Right renal cortex interstitium (tissue), 3 donors: ENCODE measurements at places on chromosomes 7 and 10. TPM values are rescaled to one million over a fixed set of nuclear protein-coding genes. Genes with fewer than 3 reads are reported as not detected.

Gene MYL10
- polyA plus RNA-seq = 0.35 TPM

- no peak for DNase-seq
Observed at GRCh38 chr10:24382045-24382444, 173.1 kb downstream of the KIAA1217 start.

DNA sequence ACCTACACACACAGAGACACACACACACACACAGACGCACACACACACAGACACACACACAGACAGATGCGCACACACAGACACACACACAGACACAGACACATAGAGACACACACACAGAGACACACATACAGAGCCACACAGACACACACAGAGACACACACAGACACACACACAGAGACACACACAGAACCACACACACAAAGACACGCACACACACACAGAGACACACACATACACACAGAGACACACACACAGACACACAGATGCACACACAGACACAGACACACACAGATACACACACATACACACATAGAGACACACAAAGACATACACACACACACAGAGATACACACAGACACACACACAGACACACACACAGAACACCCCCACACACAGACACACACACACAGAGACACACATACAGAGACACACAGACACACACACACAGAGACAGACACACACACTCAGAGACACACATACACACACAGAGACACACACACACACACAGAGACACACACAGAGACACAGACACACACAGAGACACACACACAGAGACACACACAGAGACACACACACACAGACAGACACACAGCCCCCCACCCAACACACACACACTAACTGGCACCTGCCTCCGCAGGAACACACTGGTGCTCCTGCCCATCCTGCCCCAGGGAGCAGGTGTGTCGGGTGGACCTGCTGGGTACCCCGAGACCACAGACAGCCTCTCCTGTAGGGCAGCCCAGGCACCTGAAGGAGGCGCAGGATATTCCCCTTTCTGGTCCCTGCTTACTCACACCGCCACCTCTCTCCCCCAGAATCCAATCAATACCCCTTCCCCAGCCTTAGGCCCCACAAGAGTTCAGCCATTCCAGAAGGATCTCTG is 5.4 kb upstream of the FZD9 start:
- no peak for DNase-seq

DNA sequence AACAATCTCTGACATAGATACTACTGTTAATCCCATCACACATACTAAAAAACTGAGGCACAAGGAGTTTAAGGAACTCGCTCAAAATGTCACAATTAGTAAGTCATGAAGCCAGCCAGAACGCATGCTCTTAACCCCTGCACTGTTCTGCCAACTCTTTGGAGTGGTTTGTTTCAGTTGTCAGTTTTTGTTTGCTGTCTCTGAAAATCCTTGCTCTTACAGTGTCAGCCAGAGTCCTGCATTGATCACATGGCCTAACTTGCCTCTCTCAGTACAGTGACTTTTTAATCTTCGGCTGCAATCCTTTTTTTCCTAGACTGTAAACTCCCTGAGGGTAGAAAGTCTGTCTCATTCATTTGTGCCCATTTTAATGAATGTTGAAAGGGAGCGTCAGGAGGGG is 753.8 kb downstream of the AUTS2 start:
- DNase-seq = no peak

- DNase-seq = no peak
Observed at GRCh38 chr10:86364491-86365345, 1.9 kb downstream of the GRID1 start.

GRCh38 chr10:2681891-2682290 is 385.5 kb upstream of the PFKP start:
- no peak for DNase-seq

Gene ZNF365
- polyA plus RNA-seq = 0.33 TPM

Gene WBP1L
- polyA plus RNA-seq = 44.3 TPM

- no peak for DNase-seq
Observed at GRCh38 chr7:117492649-117493048, 12.8 kb downstream of the CFTR start.

- no peak for DNase-seq
Observed at GRCh38 chr10:109892931-109893330, 30.4 kb downstream of the XPNPEP1 start.

Gene GHRHR
- 0.34 TPM for polyA plus RNA-seq

- no peak for DNase-seq
Observed at GRCh38 chr10:48498940-48499510, 105.8 kb downstream of the ARHGAP22 start.

GRCh38 chr10:1068380-1069361 is 12.5 kb downstream of the WDR37 start:
- DNase-seq = no peak

Gene GSTO2
- polyA plus RNA-seq = 26.0 TPM

Gene HMX2
- polyA plus RNA-seq = 1.4 TPM

Gene ADAM8
- 1.6 TPM for polyA plus RNA-seq

Gene NEUROD6
- 0.06 TPM for polyA plus RNA-seq

DNA sequence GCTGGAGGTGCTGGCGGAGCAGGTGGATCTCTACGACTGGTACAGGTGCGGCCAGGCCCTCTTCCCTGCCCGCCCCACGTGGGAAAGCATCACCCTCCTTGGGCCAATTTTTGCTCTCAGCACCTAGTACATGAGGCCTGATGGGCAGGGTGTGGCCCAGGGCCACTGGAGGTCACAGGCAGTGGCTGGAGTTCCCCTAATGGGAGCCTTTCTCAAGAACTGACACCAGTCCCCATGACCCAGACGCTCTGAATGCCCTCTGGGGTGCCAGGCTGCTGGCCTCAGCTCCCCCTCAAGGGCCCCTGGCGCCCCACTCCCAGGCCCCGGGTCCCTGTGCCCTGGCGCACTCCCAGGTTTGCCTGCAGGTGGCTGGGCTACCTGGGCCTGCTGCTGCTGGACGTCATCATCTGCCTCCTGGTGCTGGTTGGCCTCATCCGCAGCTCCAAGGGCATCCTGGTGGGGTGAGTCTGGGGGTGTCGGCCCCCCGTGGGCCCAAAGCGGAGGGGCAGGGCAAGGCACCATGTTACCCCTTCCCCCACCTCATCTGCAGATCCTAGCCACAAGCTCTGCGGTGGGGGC is 15.9 kb downstream of the TTYH3 start:
- DNase-seq = no peak

Gene CYP3A7
- polyA plus RNA-seq = 1.1 TPM

- DNase-seq = no peak
Observed at GRCh38 chr10:117003336-117003735, 1.7 kb downstream of the SHTN1 start.

GRCh38 chr10:64518456-64518855 is 997.3 kb downstream of the REEP3 start:
- no peak for DNase-seq

Gene SLC25A13
- 41.4 TPM for polyA plus RNA-seq

GRCh38 chr7:30896036-30896435 is 15.6 kb upstream of the AQP1 start:
- DNase-seq = no peak

DNA sequence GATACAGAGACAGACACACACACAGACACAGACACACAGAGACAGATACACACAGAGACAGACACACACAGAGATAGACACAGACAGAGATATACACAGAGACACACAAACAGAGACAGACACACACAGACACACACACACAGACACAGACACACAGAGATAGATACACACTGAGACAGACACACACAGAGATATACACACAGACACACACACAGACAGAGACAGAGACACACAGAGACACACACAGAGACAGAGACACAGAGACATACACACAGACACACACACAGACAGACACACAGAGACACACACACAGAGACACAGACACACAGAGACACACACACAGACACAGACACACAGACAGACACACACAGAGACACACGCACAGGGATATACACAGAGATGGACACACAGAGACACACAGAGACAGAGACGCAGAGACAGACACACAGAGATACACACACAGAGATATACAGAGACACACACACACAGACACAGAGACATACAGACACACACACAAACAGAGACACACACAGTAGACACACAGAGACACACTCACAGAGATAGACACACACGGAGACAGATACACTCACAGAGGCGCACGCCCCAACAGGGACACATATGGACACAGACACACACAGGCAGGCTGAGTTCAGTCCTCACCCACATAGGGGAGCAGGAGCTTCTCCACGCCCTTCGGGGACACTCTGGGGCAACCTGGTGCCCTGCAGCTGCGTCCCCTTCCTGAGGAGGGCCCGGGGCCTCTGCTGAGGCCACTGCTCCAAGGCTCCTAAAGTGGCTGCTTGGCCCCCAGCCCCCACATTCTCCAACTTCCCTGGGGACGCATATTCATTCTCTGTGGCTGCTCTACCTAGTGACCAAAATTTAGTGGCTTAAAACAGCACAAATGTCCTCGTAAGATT is 10.3 kb upstream of the PPP2R2D start:
- no peak for DNase-seq

Gene PPP1R17
- not detected for polyA plus RNA-seq

- DNase-seq = no peak
Observed at GRCh38 chr7:140005754-140006503, 56.8 kb downstream of the PARP12 start.

- no peak for DNase-seq
Observed at GRCh38 chr10:104380336-104380735, 26.7 kb downstream of the CFAP58 start.

DNA sequence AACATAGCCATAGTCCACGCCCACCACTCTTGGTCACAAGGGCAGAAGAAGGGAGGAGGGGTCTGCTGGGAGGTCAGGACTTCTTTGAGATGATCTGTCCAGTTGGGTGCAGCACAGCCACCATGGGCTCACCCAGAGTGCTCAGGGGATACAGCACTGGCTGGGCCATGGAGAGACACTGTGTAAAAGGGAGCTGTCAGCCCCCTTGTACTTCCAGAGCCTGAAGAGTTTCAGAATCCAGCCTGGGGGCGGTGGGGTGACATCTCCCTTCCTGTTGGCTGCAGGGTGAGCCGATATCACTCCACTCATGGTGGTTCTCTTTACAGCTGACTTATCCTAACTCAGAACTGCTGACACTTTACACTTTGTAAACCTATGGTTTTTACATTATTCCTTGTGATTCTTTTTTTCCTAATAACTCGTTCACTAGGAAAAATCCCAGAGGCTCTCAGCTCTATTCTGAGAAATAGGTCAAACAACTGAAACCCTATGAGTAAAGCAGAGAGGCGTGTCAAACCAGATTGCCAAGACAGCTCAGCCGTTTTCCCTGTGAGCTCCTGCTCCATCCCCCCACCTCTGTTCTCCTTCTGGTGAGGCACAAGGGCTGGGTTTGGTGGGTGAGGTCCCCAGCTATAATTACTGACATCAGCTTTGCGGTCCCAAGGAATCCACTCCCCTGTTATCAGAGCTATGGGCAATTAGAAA is 3.2 kb upstream of the MRPS24 start:
- no peak for DNase-seq

DNA sequence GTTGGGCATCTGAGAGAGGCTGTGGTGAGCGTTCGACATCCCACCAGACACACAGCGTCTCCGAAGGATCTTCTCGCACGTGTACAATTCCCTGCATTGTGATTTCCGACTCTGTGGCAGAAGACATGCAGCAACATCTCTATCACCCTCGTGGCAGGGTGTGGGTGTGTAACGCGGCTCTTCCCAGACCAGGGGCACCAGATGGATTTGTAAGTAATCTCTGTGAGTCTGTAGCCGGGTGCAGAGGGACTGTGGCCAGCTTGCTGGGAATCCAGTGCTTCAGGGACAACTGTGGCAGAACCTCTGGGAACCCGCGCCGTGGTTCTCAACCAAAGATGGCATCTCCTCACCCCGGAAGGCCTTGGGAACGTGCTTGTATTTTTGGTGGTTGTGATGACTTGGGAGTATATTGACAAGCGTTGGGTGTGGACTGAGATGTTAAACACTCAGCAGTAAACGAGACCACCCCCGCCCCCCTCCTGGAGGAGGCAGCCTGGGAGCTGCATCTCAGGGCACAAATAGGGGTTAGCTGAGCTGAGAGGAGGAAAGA is 21.2 kb downstream of the FOXL3 start:
- no peak for DNase-seq

Gene TLL2
- polyA plus RNA-seq = 0.89 TPM

DNA sequence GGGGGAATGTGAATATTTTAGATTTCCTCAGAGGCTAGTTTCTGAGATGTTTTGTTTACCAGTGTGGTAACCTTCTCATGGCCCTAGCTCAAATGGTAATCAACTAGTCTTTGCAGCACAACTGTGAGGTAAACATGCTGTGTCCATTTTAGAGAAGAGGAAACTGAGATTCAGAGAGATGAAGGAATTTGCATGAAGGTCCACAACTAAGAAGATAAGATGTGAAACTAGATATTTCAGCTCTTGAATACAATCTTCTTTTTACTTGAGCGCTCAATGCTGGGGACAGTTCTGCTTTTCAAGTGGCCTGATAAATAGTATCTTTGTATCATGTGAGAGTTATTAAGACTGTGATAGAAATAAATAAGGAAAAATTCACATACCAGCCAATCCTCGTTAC is 245.4 kb downstream of the AUTS2 start:
- DNase-seq = no peak

DNA sequence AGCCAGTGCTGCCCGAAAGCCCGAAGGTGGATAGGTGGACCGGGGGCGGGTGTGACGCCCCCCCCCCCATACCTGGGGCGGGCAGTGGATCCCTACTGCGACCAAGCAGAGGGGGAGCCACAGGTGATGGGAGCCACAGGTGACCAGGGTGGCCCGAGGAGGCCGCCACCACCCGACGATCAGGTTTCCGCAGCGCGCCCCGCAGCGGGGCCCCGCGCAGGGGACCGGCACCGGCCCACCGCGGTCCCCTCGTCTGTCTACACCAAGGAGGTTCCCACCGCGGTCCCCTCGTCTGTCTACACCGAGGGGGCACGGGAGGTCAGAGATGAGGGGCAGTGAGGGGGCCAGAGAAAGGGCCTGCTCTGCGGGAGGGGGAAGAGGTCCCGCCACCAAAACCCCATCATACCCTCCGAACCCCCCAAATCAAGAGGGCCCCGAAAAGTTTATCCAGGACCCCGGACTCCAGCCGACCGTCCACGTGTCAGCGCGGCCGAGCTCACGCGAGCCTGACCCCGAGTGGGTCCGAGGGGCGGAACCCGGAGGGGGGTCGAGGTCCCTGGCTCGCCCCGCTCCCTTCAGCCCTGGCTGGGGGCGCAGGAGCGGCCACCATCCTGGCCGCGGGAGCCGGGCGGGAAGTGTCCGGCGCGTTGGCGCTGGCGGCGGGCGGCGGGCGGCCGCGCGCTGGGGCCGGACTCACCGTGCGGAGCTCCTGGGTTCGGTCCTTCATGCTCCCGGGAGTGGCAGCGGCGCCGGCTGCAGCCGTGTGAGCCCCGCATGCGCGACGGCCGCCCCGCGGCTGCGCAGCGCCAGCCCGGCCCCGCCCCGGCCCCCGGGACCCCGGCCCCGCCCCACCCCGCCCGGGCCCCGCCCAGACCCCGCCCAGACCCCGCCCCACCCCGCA is at the start of gene STX1A:
Gene STX1A (minus strand): TSS at position 765 of the 901 bp plus-strand sequence. CDS start 38 bp downstream, at position 727.
- no peak for DNase-seq

Gene USP6NL
- 28.9 TPM for polyA plus RNA-seq

Gene HOXA6
- 24.4 TPM for polyA plus RNA-seq

- DNase-seq = no peak
Observed at GRCh38 chr10:120086066-120086465, 193.5 kb downstream of the SEC23IP start.

Gene CAMK2B
- 2.7 TPM for polyA plus RNA-seq
